Stimulated activated CD4-positive, alpha-beta T cell treated with anti-CD3 and anti-CD28 coated beads, Interleukin-1b, Interleukin-23, amount 100 ng/mL, for 1 hour (primary cell): ENCODE measurements at places on chromosomes 6 and 20.

- no peak for DNase-seq
These were observed 2.2 kb upstream of the OSER1 start for GRCh38 chr20:44212792-44213191.

DNA sequence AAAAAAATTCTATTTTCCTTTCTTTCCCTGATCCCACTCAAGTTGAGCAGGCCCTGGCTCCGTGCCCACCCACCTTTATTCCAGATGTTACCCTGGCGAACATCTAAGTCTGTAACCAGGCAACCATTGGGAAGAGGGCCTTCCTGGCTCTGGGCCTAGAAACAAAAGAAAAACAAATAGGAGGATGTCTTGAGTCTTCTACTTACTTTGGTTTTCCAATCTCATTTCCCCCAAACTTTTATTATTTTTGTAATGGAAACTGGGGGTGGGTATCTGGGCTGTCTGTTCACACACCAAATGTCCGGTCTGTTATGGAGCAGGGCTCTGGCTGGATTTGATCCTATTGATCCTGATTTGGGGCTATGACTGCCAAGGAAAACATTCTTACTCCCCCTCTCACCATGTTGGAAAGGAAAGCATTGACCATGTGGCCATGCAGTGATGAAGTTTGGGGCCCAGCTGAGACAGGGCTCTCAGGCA, 744.1 kb downstream of the DHX35 start:
- DNase-seq: no peak

GRCh38 chr6:166472636-166473035, 89.9 kb upstream of the MPC1 start:
- DNase-seq: no peak

DNA sequence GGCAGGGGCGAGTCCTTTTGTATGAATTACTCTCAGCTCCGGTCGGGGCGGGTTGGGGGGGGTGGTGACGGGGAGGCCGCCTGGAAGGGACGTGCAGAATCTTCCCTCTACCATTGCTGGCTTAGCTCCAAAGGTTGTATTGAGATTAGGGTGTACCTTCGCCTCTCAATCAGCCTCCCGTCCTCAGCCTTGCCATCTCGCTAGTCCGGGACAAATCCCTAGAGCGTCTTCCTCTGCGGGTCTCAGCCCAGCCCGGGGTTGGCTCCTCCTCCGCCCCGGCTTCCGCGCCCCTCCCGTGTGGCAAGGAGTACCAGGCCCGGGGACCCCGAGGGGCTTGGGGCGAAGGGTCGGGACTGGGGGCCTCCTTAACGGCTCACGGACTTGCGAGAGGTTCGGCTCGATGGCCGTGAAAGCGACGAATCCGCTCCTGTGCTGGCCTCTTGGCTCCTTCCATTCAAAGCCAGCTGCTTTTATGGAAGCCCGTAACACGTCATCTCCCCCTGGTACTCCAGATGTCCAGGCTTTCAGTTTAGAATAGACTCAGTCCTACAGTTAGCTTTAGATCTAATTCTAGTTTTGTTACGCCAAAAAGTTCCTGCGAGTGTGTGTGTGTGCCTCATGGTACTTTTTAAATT, 636 bp upstream of the EEF1A1 start:
- DNase-seq: no peak

- no peak for DNase-seq
These were observed 40.2 kb upstream of the LRFN2 start for GRCh38 chr6:40627316-40627715.

DNA sequence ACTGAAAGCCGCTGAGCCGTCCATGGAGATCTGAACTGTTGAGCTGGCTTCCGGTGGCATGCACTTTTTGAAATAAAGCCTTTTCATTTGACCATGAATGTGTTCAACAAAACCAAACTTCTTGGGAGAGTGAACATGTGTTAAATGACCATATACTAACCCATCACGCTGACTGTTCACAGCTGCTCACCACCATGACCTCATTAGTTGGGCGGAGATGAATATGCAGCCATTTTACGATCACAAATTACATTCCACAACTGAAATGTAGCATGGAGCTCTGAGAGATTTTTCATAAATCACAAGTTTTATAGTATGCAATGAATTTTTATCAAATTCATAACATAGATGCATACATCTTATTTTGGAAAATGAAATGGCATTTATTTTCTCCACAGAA, 4.2 kb downstream of the RAMACL start:
- DNase-seq: no peak

GRCh38 chr6:148082044-148082443, 260.6 kb upstream of the SASH1 start:
- DNase-seq: no peak

GRCh38 chr6:44373787-44374186, 13.7 kb upstream of the CDC5L start:
- no peak for DNase-seq

DNA sequence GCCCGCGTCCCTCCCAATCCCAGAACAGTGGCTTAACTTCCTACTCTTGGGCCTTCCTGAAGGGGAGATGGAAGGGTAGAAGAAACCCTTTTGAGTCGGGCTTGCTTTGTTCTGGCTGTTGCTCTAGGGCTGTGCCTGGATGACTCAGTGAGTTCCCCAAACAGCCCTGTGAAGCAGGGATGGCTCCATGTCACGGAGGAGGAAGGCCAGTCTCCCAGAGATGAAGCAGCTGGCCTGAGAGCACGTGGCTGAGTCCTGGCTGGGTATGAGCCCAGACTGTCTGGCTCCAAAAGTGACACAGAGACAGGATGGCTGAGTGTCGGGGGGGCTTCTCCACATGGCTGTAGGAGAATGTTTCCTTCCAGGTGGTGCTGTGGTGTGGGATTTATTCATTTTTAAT, 4.6 kb downstream of the SYTL3 start:
- DNase-seq: no peak

GRCh38 chr20:37853823-37854375, 49.0 kb upstream of the VSTM2L start:
- no peak for DNase-seq

- DNase-seq: no peak
These were observed 127.1 kb downstream of the OPRM1 start for GRCh38 chr6:154166140-154166539.
